ENCODE measurements at places on chromosomes 2 and 18. TPM values are rescaled to one million over a fixed set of nuclear protein-coding genes. Genes with fewer than 3 reads are reported as not detected.
A peak's percentile ranks its signal among the peaks of the same experiment; 100 is the strongest.

KCNG3 gene
- 4.8 TPM for total RNA-seq

GIGYF2 gene
- total RNA-seq = 62.7 TPM

MLPH gene
- 82.9 TPM for total RNA-seq

REG1B gene
- total RNA-seq = not detected

SULT1C4 gene
- not detected for total RNA-seq

TWIST2 gene
- total RNA-seq = not detected

BMP10 gene
- not detected for total RNA-seq

TFCP2L1 gene
- 0.13 TPM for total RNA-seq

OXER1 gene
- total RNA-seq = not detected

DNA sequence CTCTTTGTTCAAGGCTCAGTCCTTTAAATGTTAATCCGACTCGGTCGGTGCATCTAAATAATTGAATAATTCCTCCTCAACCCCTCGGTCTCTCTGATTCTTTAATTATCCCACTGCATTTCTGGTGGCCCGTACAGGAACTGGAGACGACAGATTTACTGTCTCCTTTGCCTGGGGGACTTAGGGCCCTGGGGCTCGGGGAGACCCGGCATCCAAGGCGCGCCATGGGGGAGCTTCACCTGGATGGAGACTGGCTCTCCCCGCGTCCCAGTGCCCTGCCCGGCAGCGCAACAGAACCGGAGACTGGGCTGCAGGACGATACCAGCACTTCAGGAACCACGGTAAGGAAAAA is 47.7 kb upstream of the SELENOI start:
- DNase-seq = no peak

DNA sequence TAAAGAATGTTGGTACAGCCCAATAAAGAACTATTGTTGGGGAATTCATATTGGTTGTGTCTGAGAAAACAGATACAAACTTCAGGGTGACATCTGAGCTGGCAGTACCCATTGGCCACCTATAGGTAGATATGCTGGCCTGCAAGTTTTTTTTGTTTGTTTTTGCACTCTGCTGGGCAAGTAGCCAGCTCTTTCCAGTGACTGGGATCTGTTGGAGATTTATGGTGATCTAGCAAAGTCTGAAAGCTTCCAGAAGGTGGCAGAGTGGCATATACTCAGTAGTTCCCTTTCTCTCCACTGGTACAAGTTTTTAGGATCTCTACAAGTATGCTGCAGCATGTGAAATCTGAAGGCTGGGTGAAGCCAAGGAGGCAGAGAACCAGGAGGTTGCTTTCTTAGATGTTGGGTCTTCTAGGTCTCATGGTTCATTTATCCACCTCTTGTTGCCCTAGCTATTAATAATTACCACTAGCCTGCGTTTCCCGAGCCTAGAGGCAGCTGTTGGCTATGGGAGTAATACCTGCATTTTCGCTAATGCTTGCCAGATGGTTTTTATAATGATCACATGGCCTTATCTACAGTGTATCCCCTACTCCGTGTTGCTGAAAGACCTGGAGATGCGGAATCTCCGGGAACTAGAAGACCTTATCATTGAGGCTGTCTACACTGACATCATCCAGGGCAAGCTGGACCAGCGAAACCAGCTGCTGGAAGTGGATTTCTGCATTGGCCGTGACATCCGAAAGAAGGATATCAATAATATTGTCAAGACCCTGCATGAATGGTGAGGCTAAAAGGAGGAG is 9.5 kb downstream of the COPS7B start:
- peak; percentile 77 for DNase-seq

- no peak for DNase-seq
Observed at GRCh38 chr2:81043681-81044080, 739.1 kb upstream of the LRRTM1 start.

GRCh38 chr2:128399690-128400291 is 81.1 kb upstream of the HS6ST1 start:
- DNase-seq = no peak

DNA sequence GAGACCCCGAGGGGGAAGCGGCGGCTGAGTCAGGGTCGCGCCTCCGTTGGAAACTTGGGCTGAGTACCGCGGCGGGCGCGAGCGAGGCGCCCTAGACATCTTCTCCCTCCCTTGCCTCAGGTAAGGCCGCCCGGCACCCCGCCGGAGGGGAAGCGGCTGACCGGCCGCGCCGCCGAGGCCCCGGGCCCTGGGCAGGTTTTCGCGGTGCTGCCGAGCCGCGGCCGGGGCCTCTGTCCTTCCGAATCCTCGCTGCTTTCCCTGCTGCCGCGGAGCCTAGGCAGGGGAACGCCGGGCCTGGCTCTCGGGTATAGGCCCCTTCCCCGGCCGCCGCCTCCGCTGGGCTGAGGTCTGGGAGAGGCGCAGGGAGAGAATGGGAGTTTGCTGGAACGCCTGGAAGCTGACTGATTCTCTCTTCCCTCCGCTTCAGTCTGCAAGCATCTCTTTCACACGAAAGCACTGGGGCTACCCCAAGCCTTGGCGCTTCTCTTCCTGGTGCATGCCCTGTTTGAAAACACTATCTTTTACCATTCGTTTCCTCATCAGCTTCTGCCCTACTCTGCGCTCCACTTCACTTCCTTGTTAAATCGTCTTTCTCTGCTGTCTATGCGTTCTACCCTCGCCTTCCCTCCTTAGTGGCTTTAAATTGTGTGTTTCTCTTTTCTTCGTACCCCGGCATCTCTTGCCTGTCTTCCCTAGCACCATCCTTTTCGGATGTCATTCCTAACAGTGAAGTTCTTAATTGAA is 652 bp downstream of the PPM1B start:
- peak; percentile 59 for DNase-seq

DNA sequence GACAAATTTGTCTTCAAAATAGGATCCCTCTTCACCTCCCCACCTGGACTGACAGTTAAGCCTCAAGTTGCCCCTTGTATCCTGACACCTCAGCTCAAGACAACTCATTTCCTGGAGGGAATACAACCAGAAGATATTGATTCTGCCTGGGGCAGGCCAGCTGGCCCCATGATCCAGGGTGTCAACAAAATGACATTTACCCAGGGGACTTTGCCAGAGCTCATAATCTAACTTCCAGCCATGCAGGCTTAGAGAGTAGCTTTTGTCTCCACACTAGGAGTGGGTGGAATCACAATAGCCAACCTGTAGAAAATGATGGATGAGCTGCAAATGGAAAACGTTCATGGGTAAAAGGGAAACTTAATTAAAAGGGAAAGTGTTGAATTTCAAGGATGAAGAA is 220.1 kb upstream of the DPP10 start:
- no peak for DNase-seq

DNA sequence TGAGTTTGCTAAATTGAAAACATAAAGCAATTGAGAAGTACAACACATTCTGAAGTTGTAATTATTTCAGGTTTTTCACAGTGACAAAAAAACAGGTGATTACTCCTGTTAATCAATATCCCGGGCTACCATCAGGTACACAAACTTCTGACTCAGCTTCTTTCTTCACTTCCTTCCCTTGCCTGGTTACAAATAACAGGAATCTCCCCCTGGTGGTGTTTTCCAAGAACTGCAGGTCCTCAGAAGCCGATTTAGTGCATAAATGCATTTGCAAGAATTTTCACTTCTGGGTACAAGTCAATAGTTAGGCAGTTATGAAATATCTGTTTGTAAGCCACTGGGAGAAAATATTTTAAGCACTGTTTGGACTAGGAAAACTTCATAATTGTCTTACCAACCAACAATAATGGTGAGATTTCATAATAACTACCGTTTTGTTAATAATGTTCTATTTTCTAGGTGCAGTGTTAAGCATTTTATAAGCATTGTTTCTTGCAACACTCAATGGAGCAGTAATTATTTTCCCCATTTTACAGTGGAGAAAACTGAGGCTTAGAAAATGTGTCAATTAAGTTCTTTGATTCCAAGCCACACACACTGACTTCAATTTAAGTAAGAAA is 12.4 kb upstream of the GMCL1 start:
- peak; percentile 92 for DNase-seq

DNA sequence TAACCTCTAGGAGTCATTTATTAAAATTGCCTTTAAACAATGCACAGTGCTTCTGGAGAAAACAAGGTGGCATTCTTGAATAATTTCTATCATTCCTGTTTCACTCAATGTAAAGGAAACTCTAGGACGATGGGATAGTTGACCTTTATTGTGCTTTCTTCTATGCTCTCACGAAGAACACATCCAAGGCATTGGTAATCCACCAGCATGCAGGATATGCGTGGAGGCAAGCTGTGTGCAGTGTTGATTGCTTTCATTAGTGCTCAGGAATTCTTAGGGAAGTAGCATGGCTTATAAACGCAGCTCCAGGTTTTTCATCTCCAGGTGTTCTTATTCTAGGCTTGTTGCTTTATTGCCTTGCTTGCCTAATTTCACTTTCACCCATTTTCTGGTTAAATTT is 58.4 kb upstream of the CAVIN2 start:
- DNase-seq = no peak

GRCh38 chr18:14098428-14098827 is 33.8 kb downstream of the ZNF519 start:
- DNase-seq = no peak

DNA sequence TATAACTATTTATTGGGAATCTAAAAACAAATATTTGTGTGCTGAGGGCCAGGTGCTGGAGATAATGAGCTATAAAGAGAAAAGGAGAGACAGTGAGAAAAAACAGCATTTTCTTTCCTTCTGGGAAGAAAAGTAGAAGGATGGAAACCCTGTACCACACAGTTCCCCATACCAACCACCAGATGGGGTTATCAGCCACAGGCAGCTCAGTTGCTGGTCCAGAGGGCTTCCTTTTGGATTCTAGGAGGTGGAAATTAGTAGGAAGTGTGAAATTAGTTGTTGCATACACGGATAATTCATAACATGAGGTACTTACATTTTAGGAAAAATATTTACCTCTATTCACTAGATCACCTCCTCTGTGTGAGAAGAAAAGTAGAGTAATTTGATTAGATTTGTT is 237.0 kb upstream of the FOSL2 start:
- peak; percentile 57 for DNase-seq

GRCh38 chr2:46134531-46135227 is 162.5 kb upstream of the EPAS1 start:
- no peak for DNase-seq

GRCh38 chr2:144351687-144352086 is 168.2 kb downstream of the ZEB2 start:
- no peak for DNase-seq

GRCh38 chr2:201984800-201985525 is 48.7 kb upstream of the FZD7 start:
- DNase-seq = peak; percentile 98

- no peak for DNase-seq
Observed at GRCh38 chr2:164794432-164795231, 47.0 kb downstream of the COBLL1 start.

- no peak for DNase-seq
Observed at GRCh38 chr2:241857572-241858121, 1.0 kb downstream of the PDCD1 start.

DNA sequence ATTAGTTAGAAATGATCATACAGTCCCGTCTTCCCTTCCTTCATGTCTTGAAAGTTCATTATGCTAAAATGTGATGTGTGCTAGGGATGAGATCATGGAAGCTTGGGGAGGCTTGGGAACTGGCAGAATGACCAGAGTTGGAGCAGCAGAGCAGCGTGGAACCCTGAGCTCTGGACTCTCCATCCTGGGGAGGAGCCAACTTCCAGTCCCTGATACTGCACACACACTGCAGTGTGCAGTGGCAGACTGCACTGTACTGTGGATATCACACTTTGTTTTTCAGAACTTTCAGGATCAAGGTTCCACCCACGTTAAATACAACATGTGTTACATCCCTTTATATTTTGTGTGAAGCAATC is 27.3 kb upstream of the GREB1 start:
- DNase-seq = no peak

DNA sequence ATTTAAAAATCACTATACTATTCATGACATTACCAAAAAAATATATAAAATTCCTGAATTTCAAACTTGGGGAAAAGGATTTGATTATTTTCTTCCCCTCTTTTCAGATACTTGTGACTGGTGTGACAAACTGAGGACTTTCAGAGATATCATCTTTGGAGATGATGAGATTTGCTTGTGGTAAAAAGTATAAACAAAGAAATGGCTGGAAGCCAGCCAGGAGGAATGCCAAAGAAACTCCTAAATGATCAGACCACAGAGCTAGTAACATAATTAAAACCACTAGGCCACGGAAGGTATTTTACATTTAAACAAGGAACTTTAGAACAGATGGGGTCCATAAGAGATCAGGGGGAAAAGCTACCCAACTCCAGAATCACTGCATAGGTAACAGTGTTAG is 58.7 kb downstream of the PIGN start:
- DNase-seq = no peak

DNA sequence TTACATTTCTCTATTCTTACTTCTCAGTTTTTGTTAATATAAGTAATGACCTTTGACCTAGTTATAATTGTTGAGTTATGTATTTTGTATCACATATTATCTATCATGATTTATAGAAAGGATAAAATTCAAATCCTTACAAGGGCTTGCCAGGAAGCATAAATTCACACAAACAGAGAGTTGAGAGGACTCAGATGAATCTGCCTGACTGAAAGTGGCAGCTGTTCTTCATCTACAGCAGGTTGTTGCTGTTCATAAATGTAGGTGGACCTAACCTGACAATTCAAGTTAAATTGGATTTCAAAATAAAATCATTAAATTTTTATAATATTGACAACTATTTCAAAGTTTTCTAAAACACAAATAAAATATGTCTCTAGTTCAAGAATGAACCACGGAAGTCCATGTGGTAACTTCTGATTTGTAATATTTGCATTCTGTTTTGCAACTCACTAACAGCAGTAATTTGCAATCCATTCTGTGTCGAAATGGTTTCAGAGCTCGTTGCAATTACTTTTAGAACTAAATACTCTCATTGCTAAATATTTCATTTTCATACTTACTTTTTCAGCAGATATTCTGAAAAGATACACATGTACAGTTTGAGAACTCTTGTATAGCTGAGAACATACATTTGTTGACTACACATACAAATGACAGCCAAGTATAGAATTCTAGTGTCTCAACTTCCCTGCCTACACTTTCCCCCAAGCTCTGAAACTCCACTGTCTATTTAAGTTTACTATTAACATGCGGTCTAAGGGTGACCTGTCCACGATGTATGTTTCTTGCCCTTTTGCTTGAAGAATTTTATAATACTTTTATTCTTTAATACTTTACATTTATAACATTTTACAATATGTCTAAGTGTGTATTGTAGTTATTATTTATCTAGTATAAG is 25.7 kb downstream of the SCN7A start:
- DNase-seq = no peak

- DNase-seq = peak; percentile 68
Observed at GRCh38 chr2:115165529-115166109, 723.2 kb downstream of the DPP10 start.

GRCh38 chr2:144785253-144785652 is 265.3 kb upstream of the ZEB2 start:
- DNase-seq = no peak

GRCh38 chr2:202122163-202122540 is 49.1 kb downstream of the KIAA2012 start:
- no peak for DNase-seq

- DNase-seq = no peak
Observed at GRCh38 chr2:128775217-128775913, 456.7 kb upstream of the HS6ST1 start.

Data from SK-MEL-5 (cell line).